ENCODE measurements at places on chromosomes 3 and 15.

GRCh38 chr3:148379763-148380382 lies 317.8 kb upstream of the AGTR1 start:
- DNase-seq: no peak

DNA sequence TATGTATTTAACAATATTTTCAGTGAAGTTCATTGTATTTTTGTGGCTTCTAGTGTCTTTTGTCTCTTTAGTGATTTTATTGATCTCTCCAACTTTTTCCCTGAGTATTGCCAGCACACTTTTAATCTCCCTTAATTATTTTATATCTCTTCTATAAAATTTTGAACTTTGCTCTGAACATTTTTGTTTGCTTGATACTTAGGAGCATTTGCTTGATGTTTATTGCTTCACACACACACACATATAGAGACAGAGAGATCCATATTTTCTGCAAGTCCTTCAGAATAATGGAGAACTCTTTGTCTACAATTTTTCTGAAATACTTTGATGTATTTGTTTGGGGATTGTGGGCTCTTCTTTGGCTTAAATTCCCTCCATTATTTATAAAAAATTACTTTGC lies 213.8 kb downstream of the SLC9A9 start:
- no peak for DNase-seq

GRCh38 chr15:35671197-35671596 lies 125.2 kb upstream of the DPH6 start:
- no peak for DNase-seq

DNA sequence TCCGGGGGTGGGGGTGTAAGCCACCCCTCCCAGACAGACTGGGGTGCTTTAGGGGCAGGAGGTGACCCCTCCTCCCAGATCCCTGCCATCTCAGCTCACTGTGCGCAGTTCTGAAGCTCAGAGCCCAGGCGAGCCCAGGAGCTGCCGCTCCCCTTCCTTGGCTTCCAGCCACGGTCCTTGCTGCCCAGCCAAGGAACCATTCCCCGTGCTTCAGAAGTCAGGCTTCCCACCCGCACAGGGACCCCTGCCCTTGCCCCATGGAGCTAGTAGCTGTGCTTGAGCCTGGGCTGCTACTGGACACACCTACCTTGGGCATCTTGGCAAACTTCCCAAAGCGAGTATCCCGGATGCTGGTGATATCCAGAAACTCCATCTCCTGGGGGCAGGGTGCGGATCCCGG lies 4.8 kb downstream of the PLCB2 start:
- no peak for DNase-seq

GRCh38 chr3:125322166-125322565 lies 53.0 kb downstream of the ZNF148 start:
- no peak for DNase-seq

DNA sequence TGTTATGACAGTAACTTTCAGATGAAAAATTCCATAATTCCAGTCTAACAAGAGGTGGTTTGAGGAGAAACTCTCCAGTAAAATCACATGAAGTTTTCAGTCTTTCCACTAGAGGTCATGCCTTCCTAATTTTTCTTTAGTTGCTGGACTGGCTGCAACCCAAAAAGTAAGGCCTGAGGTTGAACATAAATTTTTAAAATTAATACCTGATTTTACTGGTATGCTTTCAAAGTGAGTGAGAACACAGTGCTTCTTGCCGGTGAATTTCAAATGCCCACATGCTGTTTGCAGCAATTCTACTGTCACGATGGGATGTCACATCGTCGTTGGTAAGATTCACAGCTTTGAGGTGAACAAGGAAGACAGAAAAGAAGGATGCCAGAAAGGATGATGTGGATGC lies 89.0 kb upstream of the FGF12 start:
- DNase-seq: no peak

DNA sequence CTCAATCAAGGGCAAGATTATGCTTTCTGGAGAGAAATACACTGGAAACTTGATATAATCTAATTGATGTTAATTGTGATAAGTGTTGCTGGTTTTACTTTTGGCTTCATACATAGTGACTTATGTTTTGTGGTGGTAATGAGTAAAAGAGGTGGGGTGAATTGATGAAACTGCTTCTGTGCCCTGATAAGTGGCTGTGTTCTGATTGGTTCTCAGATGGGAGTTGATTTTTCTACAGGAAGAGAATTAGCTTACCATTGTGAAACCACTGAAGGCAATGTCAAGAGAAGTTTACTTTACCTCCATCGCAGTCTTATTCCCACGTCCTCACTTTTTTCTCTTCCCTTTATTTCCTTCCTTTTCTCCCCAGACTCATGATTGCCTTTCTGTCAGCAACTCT lies 23.8 kb downstream of the TMEM45A start:
- DNase-seq: no peak

- no peak for DNase-seq
Observed at GRCh38 chr15:99435113-99435695, 130.6 kb upstream of the MEF2A start.

GRCh38 chr3:15520185-15520584 lies 1.3 kb downstream of the COLQ start:
- no peak for DNase-seq

DNA sequence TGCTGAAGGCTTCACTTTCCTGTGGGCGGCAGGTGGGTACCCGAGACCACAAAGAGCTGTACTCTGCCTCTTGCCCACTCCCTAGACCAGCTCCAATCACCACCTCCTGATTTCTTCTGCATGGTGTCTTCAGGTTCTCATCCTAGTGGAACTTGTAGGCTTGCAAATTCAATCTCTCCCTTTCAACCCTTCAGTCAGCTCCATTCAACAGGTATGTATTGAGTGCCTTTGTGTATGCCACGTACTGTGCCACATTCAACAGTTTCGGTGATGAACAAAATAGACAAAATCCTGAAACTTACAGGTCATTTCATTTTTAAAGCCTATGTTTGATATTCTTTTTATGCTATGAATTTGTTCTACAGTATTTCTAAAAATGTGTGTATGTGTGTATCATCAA lies 5.4 kb upstream of the CLDN11 start:
- no peak for DNase-seq

DNA sequence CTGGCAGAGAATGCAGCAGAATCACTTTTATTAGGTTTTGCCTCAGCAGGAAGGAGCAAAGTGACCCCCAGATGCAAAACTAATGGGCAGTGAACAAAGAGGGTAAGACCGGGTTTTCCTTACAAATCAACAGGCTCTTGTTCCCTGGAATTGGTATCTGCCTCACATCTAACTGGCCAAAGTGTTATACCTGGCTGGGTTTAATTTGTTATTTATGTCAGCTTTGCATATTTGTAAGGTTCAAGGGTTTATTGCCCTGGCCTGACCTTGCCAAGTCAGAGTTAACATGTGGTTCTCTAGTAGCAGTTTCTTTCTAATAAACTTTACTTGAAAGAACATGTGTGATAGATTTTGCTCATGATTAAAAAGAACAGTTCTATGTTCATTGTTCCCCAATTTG lies 431.7 kb upstream of the NR2F2 start:
- DNase-seq: no peak

DNA sequence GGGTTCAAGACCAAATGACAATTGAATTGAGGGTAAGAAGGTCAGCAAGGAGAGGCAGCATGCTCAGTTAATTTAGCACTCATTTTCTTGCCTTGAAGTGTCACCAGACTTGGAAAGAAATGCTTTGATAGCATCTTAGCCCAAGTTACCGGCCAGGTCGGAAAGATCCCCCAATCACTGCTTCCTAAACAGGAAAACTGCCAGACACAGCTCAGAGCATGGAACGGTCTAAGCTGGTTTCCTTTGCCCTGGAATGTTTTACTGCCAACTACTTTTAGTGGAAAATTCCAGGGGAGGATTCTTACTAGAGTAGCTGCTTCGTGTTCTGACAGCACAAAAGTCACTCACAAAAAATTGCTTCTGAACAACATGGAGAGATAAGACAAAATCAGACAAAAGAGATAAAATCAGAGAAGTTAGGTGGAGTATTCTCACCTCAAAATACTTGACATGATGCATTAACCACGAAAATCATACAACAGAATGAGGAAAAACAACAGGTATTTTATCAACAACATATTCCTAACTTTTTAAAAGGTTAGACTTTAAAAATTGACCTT lies 65.5 kb downstream of the CCR4 start:
- DNase-seq: no peak

GRCh38 chr3:156434921-156435320 lies 120.0 kb downstream of the SSR3 start:
- no peak for DNase-seq

DNA sequence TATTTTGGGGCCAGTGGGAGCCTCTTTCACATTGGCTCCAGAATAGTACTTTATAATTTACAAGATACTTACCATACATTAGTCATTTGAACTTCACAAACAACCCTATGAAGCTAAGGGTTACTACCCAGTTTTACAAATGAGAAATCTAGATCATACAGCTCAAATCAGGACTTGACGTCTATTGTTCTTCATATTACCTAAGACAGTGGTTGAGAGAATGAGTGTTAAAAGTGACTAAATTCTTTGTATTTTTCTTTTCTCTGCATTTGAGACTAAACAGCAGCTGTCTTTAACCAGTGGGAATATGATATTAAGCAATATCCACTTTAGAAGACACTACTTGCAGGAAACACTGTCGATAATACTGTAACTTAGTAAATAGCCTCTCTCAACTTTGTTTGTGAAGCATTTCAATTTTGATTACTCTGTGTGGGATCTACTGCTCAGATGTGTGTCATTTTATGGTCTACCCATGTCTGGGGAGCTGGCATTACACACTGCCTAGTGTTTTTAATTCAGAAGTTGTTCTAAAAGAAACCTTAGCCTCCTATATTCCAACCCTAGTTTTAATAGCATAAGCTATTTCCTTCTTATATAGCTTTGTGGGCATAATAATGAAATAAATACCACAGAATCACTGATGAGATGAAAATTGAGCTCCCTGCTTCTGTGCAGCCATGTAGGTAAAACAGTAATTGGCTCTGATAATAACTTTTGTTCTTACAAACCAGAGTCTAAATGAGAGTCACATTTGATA lies 45.9 kb downstream of the IQCH start:
- DNase-seq: no peak

DNA sequence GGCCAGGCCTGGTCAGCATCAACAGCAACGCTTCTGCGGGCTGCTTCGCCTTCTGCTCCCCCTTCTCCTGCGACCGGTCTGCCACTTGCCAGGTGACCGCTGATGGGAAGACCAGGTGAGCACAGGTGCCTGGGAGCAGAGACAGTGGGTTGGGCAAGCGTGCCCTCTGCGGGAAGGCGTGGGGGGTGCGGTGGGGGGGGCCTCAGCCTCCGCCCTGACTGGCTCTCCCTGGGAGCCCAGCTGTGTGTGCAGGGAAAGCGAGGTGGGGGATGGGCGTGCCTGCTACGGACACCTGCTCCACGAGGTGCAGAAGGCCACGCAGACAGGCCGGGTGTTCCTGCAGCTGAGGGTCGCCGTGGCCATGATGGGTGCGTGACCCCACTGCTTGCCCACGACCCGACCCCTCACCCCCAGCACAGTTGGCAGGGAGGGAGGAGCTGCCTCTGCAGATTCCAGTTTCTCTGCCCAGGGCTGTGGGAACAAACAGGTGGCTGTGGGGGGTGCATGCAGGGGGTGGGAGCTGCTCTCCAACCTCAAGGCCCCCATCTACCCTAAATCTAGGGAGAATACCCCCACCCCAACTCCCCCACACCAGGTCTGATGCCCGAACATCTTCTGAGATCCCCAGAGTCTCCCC lies 8.8 kb downstream of the STAB1 start:
- DNase-seq: no peak

GRCh38 chr15:74212494-74212893 lies 9.9 kb upstream of the STRA6 start:
- no peak for DNase-seq

GRCh38 chr3:177602601-177603147 lies 405.4 kb upstream of the TBL1XR1 start:
- no peak for DNase-seq

- no peak for DNase-seq
Observed at GRCh38 chr15:69951898-69952555, 145.7 kb downstream of the TLE3 start.

- DNase-seq: no peak
Observed at GRCh38 chr3:30548600-30548999, 57.8 kb upstream of the TGFBR2 start.

DNA sequence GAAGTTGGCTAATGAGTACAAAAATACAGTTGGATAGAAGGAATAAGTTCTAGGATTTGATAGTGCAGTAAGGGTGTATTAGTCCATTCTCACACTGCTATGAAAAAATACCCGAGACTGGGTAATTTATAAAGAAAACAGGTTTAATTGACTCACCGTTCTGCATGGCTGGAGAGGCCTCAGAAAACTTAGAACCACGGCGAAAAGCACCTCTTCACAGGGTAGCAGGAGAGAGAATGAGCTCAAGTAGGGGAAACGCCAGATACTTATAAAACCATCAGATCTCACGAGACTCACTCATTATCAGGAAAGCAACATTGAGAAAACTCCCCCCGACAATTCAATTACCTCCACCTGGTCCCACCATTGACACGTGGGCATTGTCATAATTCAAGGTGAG lies 483.3 kb downstream of the TUSC7 start:
- DNase-seq: no peak

GRCh38 chr3:45211466-45212094 lies 14.5 kb downstream of the TMEM158 start:
- DNase-seq: no peak

DNA sequence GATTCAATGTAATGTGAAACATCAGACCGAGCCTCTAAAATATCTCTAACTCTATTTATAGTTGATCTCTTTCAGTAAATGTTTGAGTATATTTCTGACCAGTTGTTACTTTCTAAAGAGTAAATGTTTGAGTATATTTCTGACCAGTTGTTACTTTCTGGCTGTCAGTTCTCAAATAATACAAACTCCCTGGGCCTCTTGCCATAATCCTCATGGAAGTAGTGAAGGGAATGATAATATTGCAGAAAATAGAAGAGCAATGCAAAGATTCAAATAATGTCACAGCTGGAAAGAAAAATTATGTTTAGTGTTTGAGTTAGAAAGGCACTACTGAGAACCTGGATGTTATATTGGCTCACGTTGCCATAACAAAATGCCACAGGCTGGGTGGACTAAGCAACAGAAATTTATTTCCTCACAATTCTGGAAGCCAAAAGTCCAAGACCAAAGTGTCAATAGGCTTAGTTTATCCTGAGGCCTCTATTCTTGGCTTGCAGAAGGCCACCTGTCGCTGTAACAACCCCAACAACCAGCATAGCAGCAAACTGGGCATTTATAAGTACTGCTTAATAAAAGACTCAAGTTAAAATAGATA lies 470.6 kb upstream of the BCHE start:
- DNase-seq: no peak

GRCh38 chr15:76098685-76099084 lies 38.9 kb downstream of the TMEM266 start:
- no peak for DNase-seq

DNA sequence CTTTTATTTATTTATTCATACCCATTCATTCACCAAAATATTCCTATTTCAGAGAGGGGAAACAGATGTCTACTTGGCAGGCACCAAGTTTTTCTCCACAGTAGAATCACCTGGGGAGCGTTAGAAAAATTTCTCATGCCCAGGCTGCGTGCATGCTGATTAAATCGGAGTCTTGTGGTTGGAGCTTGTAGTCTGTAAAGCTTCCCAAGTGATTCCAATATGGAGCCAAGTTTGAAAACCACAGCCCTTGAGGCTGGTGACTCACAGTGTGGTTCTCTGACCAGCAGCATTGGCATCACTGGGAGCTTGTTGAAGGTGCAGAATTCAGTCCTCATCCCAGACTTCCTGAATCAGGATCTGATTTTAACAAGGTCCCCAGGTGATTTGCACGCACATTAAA lies 49.7 kb downstream of the PDHB start:
- DNase-seq: no peak

- no peak for DNase-seq
Observed at GRCh38 chr3:55405436-55405835, 81.7 kb downstream of the WNT5A start.

- DNase-seq: no peak
Observed at GRCh38 chr3:42868841-42869240, 6.8 kb downstream of the CYP8B1 start.

All from stimulated activated naive CD8-positive, alpha-beta T cell treated with anti-CD3 and anti-CD28 coated beads, Interleukin-15, amount 100 ng/mL, for 72 hours (primary cell).